ENCODE measurements at places on chromosomes 7 and 10. TPM values are rescaled to one million over a fixed set of nuclear protein-coding genes. Genes with fewer than 3 reads are reported as not detected.

EN2 gene
- not detected for total RNA-seq

ASAH2 gene
- 0.26 TPM for total RNA-seq

COL1A2 gene
- total RNA-seq, result 2,181 TPM

HILPDA gene
- 8.5 TPM for total RNA-seq

CALHM1 gene
- not detected for total RNA-seq

HYAL4 gene
- not detected for total RNA-seq

NODAL gene
- not detected for total RNA-seq

TAC1 gene
- not detected for total RNA-seq

Measured in aortic smooth muscle cell (primary cell).